Activated T-cell treated with anti-CD3 and anti-CD28 coated beads for 48 hours (primary cell): ENCODE measurements at places on chromosomes 6 and 20.
A peak's percentile ranks its signal among the peaks of the same experiment; 100 is the strongest.

DNA sequence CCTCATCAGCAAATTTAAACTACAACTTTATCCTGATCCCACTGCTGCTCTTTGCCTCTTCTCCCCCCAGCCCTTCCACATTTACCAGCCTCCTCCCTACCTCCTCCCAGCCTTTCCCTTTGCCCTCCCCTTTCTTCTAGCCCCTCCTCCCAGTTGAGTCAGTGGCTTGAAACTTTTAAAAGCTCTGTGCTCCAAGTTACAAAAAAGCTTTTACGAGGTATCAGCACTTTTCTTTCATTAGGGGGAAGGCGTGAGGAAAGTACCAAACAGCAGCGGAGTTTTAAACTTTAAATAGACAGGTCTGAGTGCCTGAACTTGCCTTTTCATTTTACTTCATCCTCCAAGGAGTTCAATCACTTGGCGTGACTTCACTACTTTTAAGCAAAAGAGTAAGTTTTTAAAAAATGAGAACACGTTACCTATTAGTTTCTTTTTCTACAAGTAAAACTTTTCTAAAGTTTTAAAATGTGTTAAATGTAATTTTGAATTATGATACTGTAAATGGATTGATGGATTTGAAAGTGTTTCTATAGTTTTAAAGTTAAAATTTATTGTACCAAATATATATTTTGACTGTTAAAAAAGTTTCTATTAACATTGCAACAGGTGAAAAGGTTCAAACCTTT lies at the start of gene GJA1:
TSS of gene GJA1 (plus strand) at position 203 of the 626 bp plus-strand sequence. CDS start 11,202 bp downstream, outside the sequence.
- no peak for DNase-seq

DNA sequence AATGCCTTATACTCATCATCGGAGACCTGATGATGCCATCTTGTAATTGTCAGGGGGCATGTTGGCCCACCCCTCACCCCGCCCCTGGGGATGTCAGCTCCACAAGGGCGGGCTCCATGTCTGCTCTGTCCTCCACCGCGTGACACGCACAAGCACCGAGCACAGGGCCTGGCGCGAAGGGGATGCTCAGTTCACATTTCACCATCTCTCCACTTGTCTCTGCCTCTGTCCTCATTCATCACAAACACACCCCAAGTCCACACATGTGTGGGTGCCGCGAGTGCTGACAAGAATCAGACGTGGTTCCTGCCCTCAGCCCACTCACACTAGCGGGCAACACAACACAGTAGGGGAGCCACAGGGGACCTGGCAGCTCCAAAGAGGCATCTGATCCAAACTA lies 151.2 kb upstream of the PTPN1 start:
- no peak for DNase-seq

DNA sequence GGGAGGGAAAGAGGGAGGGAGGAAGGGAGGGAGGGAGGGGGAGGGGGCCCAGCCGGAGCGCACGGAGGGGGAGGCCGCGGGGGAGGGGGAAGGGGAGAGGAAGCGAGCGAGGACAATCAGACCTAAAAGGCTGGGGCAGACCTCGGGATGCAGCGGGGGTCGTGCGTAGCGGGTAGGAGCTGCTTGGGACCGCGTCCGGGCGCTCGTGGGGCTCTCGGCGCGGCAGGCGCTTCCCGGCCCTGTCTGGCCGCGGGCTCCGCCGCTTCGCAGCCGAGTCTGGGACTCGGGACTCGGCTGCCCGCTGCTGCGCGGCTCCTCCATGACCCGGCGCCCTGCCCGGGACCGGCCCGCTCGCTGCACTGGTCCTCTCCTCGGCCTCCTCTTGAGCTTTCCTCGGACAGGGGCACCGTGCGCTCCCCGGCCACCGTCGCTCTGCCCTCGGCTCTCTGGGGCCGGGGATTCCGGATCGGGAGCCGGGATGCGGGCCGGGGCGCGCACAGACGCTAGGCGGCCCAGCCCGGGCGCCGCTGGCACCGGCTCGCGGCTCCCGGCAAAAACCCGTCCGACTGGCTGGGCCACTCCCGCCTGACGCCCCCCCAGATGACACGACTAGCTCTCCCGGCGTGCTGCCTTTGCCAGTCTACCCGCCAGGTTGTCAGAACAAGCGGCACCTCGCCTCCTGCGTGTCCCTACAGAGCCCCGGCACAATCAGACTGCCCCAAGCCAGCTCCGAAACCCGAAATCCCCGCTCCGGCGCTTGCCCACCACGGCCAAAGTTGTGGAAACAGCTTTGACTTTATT lies 2.2 kb downstream of the TFAP2A start:
- no peak for DNase-seq

DNA sequence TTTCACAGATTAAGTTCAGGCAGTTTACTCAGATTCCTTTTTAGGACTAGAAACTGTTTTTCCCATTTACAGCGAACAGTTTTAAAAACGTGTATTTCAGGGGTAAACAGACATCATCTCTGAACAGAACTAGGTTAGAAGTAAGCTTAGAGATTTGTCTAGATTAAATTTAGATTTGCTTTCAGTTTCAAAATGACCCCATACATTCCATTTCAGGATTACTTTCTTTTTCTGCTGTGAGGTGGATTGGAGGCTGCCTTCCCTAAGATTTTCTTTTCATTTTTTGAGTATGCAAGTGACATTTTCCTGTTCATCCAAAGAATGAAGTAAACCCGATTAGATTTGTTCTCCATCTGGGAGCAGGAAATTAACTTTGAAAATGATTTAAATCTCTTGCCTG lies 747.2 kb downstream of the KHDRBS2 start:
- no peak for DNase-seq

DNA sequence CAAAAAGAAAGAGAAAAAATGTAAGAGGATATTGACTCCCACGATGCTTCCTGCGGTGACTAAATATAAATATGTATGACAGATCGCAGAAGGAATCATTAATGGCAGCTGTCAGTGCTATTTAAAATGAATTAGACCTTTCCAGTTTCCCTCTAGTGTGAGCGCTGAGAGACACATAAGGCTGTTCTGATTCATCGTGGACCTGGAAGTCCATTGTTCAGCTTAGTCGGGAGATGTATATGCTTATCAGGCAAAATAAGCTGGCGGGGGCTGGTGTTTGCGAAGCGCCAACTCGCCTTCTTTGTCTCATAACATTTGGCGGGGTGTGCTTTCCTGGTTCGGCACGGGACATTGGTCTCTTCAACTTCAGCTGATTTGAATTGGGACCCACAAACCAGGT lies 95.4 kb downstream of the CDH4 start:
- no peak for DNase-seq

GRCh38 chr6:41970436-41970846 lies 28.8 kb upstream of the CCND3 start:
- peak; percentile 57 for DNase-seq

DNA sequence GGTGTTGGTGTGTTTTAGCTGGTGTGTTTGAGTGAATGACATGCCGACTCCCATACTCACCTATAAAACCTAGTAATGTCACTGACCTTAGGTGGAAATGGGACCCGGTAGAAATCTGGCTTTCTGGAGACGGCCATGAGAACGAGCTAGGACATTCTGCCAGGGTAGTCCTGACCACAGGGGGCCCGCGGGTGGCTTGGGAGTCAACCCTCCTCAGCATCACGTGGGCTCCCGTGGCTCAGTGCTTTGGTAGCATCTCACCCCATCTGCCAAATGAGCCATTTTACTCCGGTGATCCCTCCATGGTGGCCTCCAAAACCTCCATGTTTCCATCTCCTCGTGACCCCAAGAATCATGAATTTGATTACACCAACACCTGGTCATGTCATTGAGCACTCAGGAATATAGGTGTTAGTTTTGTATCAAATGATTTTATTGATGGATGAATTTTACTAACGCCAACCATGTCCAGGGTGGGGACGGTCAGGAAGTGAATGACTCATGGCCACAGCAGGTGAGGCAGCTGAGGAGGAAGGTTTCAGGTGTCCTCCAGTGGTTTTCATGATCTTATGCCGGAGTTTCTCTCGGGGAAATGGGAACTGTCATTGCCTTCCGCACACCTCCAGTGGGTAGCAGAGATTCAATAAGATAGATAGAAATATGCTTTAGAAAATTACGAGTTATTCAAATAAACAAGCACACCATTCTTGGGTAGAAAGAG lies 195.0 kb downstream of the SYNDIG1 start:
- DNase-seq, result no peak

DNA sequence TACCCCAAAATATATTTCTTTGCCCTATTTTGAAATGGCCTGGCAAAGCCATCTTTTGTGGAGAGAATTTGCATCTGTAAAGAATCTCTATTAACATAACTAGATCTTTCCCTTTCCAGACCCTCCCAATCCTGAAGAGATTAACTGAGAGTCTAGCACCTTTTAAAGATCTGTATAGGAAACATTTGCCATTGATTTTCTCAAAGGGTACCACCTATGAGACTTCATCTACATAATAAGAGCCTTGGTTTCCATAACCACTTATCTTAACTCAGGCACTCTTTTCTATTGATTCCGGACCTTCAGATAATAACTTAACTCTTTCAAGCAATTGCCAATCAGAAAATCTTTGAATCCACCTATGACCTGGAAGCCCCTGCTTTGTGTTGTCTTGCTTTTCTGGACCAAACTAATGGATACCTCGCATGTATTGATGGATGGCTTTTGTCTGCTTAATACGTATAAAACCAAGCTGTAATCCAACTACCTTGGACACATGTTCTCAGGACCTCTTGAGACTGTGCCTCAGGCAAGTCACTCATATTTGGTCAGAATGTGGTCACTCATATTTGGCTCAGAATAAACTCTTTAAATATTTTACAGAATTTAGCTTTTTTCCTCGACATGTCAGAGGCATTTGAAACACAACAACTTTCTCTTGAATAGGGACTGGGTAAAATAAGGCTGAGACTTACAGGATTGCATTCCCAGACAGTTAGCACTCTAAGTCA lies 31.4 kb downstream of the SLC22A2 start:
- no peak for DNase-seq

DNA sequence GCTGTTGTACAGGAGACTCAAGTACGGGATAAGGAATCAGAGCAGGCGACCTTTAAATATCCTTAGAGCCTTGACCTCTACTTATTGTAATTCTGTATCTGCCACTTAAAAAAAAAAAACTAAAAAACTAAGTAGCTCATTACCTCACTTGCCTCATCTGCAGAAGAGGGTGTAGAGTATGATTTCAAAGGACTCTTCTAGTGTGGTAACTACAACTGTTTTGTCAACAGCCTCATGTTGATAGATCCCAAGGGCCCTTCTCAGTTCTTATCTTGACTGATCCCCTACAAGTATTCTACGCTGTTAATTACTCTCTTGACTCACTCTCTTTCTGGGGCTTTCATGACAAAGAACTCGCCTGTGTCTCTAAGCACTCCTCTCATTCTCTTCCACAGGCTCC lies 16.7 kb upstream of the PDYN start:
- DNase-seq, result no peak
